NCI-H524 (cell line): ENCODE measurements at places on chromosomes 1 and 21.

DNA sequence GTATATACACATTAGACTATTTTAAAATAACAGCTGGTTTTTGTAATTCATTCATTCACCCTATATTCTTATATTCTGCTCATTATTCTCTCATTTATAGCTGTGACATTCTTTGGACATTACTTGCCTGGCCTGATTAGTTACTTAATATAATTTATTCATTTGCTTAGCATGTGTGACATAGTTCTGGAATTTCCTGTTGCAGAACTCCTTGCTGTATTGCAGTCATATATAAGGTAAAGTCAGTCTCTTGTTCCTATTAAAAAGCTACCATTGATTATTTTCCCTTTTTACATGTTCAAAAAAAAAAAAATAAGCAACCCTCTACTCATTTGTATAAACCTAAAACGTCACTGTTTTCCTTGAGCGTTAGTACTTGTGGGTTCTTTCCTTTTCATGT, 23.9 kb downstream of the GNAT2 start:
- DNase-seq: no peak

DNA sequence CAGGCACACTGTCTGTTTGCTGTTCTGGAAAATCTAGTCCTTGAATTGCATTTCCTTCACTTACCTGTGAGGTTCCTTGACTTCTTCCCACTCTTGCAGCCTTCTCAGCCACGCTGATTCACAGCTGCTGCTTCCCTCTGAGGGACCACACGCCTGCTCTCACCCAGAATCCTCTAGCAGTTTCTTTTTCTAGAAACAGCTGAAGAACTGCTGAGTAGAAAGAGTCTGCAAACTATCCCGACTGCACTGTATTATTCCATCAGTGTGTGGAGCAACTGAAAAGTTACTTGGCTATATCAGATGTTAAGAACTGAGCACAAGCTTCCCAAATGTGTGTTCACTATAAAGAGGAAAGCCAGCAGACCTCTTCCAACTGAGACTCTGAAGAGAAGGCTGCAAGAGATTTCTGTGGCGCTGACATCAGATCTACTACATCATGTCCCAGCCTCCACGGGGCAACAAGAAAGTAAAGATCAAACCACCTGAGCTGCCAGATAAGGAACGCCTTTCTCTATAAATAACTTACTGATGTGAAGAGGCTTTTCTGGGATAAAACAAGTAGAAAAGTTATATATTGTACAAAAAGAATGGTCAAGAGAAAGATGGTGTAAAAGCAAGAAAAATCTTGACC, 226.6 kb downstream of the RERE start:
- DNase-seq: no peak

DNA sequence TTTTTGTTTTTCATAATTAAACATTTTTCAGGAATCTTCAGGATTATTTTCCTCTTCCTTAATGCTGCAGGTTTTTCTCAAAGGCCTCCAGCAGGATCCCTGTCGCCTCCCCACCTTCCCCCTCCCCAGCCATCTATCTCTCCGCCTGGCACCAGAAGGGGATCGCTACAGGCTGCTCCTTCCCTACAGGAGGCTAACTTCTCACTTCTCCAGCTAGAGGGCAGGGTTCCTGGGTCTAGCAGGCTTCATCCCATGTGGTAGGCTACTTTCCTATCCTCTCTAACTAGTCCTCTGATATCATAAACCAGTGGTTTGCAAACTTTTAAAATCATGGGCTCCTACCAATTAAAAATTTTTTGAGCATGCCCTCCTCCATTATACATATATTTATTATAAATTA, 104.1 kb downstream of the KCNN3 start:
- DNase-seq: peak; percentile 70

GRCh38 chr1:204331847-204332487, 27.8 kb downstream of the PLEKHA6 start:
- no peak for DNase-seq

GRCh38 chr21:17370916-17371315, 141.9 kb upstream of the CXADR start:
- DNase-seq: no peak

DNA sequence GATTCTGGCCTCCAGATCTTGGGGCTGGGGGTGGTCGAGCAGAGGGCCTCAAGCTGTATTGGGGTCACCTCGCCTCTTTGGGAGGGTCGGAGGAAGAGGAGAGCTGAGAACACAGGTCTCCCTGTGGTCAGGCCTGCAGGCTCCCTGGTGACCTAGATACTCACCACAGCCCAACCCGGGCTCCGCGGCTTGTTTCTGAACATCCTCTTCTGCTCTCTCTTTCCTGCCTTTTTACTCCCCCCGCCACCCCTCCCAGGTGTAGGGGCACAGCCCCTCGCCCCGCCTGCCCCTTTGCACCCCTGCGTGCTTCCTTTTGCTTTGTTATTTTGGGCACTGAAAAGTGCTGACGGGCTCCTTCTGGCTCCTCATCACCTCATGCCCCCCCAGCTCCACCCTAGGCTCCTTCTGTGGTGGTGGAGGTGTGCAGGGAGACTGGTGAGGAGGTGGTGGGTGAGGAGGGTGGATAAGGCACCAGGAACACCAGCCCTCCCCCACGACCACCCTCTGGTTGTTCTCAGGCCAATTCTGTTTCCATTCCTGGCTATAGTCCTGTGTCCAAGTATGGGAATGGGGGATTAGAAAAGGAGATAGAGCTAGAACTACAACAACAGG, 10.6 kb upstream of the LINGO4 start:
- DNase-seq: no peak

DNA sequence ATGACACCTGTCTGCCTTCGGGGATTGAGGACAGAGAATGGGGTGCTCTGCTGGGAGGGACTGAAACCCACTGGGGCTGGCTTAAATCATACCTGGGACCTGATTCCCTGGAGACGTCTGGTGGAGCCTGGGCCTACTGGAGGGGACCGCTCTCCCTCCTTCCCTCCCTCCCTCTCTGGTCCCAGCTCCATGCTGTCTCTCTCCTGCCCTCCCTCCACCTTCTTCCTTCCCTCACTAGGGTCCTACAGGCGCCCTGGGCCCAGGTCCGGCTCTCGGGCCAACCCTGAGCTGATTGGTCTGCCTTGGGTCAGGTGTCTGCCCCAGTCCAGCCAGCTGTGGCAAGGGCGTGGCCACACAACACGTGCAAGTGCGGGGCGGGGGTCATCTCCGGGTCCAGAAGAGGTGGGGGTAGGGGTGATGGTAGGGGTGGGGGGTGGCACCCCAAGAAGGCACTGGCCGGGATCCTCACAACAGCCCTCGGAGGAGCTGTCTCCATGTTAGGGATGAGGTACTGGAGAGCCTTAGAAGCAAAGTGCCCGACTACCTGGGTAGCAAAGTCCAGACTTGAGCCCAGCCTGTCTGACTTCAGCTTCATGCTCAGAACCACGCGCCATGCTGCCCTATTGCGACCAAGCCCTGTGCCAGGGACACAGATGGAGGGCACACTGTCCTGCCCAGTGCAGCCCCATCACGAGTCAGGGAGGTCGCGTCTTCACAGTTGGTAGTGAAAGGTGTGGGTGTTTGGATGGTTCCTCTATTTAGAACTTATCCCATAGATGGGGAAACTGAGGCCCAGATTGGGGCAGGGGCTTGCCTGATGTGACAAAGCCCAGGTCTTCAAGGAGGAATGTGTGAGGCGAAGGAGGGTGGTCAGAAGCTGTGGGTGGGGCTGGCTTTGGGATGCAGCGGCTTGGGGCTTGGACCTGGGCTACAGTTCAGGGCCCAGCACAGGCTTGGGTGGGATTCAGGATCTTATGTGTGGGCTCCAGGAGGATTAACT, 574.1 kb downstream of the PTPRU start:
- no peak for DNase-seq

DNA sequence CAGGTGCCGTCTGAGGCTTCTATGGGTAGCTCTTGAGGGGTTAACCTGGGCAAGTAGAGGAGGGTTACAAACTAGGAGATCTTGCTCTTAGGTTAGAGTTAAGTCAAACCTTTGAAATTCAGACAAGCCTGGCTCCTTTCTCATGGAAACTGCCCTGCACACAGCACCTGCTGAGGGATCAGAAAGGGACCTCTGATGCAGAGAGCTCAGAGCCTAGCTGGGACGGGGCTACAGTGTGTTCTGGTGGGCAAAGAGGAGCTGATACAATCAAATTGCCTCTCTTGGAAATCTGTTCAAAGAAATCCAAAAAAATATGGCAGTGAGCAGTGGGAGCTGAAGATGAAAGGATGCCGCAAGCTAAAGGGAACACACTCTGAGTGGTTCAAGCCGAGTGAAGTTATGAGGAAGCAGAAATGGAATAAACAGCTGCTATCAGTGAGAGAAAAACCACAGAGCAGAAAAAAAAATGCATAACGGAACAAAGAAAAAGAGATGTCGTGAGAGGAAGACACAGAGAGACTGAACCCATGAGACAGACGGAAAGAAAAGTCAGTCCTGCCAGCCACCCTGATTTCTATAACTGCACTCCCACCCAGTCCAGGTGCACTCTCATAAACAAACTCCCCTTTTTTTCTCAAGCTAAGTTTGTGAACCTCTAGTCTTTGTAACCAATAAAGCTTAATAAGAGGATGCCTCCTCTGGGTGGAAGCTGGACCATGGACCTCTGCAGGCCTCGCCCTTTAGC, 26.6 kb downstream of the PAFAH2 start:
- DNase-seq: no peak

DNA sequence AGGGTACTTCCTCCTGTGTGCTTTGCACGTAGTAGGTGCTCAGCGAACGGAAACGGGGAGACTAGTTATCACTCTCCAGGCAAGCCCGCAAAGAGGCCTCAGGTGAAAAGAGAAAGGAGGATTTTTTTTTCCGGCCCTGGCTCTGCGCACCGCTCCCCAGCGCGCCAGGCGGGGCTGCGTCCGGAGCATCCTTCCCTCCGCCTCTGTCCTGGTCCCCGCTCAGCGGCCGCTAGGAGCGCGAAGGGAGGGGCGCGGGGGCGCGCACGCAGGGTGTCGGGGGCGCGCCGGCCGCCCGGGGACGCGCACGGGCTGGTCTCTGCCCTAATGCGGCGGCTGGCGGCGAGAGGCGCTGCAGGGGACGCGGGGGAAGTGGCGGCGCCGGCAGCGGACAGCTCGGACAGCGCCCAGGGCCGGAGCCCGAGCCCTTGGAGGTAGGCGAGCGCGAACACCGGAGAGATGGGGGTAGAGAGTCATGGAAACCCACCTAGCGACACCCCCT, 42.3 kb upstream of the NFASC start:
- peak; percentile 81 for DNase-seq

DNA sequence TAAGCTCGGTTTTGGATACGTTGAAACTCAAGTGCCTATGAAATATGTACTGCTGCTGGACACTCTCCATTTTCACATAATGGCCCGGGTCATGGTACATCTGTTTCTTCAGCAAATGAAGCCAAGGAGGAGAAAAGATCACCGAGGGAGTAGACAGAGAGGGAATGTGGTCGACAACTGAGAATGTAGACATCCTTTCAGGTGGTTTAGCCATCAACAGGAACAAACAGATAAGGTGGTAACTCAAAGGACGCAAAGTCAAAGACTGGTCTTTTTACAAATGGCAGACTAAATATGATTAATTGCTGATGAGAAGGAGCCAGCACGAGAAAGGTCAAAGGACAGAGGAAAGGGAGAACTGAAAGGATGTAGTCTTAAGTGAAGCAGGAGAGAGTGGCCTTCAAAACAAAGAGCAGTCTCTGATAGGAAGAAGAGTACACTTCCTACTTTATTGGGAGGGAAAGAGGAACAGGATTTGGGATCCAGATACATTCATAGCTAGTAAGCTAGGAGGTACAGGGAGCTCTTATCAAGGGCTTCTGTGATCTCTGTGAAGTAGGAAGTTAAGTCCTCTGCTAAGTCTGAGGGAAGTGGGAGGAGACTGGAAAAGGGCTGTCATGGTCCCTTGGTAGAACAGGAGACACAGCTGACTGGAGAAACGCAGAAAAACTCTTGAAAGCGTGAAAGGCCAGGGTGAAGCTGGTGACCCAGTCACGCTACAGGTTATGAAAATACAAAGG, 28.3 kb downstream of the NUP133 start:
- DNase-seq: no peak

GRCh38 chr1:174191349-174191862, 32.1 kb downstream of the RABGAP1L start:
- no peak for DNase-seq

DNA sequence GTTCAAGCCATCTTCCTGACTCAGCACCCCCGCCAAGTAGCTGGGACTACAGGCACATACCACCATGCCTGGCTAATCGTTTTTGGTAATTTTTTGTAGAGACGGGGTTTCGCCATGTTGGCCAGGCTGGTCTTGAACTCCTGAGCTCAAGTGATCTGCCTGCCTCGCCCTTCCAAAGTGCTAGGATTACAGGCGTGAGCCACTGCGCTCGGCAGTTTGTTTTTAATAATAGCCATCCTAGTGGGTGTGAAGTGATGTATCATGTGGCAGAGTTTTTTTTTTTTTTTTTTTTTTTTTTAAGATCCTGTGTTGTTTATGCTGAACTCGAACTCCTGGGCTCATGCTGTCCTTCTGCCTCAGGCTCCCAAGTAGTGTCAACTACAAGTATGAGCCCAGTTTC, 51.8 kb downstream of the SPEN start:
- DNase-seq: no peak

DNA sequence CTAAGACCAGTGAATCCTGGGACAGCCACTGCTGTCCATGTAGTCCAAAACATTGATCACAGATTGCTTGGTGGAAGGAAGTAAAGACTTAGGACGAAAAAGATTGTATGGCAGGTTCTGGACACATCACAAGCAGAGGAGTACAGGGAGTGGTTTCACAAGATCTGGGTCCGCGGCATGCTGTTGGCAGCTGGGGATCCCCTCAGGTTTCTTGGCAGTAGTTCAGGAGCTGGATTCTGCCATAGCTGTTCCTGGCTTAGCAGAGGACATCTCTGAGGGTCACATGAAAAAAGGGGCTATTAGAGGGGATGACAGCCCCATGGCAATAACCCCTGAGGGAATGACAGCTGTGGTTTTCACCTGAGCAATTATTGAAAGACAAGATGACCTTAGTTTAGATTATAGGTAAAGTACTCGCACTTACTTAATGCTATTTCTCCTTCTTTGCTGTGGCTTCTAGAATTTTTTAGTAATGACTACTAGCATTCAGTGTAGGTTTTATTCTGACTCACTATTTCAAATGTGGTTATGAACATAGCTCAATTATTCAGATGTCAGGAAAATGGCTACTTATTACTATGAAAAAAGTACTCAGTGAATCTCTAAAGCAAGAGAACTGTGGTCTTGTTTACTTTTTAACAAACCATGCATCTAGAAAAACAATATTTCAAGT, 8.2 kb downstream of the KRTAP27-1 start:
- DNase-seq: no peak

GRCh38 chr1:88825721-88826120, 65.6 kb downstream of the GTF2B start:
- DNase-seq: no peak
